CD8-positive, alpha-beta memory T cell (primary cell): ENCODE measurements at places on chromosomes 12 and 14.

- H3K36me3 ChIP-seq, result no peaks in the 10 kb centered on the region
- DNase-seq, result no peak
- no peak within 1 kb of the TSS for H3K27ac ChIP-seq
- no peak within 1 kb of the TSS for H3K4me3 ChIP-seq
These were observed at the start of gene TAS2R30 for GRCh38 chr12:11134305-11134704. TSS of gene TAS2R30 (minus strand) at chr12:11134644. CDS start at chr12:11134244, 400 bp downstream.

- no peak for DNase-seq
- no peak overlapping the region for H3K27ac ChIP-seq
- no peaks in the 10 kb centered on the region for H3K27me3 ChIP-seq
- H3K36me3 ChIP-seq, result no peaks in the 10 kb centered on the region
These were observed 78.1 kb upstream of the NOS1 start for GRCh38 chr12:117439531-117440001.

DNA sequence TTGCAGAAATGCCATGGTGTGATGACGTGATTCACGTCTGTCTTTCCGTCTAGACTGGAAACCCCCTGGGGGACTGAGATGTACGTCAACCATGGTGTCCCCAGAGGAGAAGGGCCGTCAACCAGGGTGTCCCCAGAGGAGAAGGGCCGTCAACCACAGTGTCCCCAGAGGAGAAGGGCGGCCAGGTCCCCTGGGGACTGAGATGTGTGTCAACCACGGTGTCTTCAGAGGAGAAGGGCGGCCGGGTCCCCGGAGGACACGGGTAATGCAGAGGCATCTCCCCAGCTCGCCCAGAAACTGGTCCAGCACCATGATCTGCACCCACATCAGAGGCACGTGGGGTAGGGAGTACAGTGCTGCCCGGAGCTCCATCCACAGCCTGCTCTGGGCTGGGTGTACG, 30.6 kb upstream of the GALNT9 start:
- H3K27ac ChIP-seq, result no peak overlapping the region
- H3K36me3 ChIP-seq, result no peaks in the 10 kb centered on the region
- no peak overlapping the region for H3K4me3 ChIP-seq
- H3K4me1 ChIP-seq, result no peaks in the 10 kb centered on the region
- DNase-seq, result peak; percentile 19
- no peaks in the 10 kb centered on the region for H3K27me3 ChIP-seq

- no peaks in the 10 kb centered on the region for H3K4me1 ChIP-seq
- H3K27ac ChIP-seq, result no peak overlapping the region
- H3K27me3 ChIP-seq, result no peaks in the 10 kb centered on the region
- H3K4me3 ChIP-seq, result no peak overlapping the region
These were observed 59.4 kb downstream of the TSPAN11 start for GRCh38 chr12:30985814-30986452.

DNA sequence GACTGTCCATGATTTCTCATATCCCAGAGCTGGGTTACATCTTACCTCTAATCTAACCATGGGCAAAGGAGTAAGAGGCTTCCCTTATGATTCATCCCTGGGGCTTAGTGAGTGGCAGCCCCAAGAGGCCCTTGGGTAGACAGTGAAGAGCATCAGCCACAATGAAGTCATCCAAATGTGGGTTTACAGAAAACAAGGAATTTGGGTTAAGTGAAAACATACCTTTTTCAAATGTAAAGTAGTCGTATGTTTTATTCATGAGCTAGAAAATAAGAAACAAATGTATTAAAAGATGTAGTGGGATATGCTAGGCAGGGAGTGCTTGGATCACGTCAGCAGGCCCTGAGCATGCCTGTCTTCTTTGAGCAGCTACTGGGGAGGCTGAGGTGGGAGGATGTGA, 54.0 kb upstream of the ELK3 start:
- no peaks in the 10 kb centered on the region for H3K27me3 ChIP-seq
- no peak for DNase-seq
- no peaks in the 10 kb centered on the region for H3K36me3 ChIP-seq

DNA sequence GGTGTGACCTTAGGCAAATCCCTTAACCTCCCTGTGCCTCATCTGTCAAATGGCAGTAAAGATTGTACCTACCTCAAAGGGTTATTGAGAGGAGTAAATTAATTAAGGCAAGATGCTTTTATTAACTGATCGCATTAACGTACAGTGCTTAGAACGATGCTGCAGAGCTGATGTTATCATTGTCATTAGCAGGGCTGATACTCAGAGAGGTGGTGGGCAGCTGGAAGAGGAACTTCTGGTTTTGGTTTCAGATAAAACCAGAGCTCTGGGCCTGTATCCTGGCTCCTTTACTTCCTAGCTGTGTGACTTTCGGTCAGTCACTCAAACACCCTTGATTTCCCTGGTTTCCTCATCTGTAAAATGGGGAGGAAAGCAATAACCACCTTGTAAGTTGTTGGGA, 55.1 kb downstream of the CALM1 start:
- DNase-seq, result no peak
- no peaks in the 10 kb centered on the region for H3K27me3 ChIP-seq
- H3K4me3 ChIP-seq, result no peak overlapping the region

GRCh38 chr14:85572845-85573244, 42.9 kb downstream of the FLRT2 start:
- H3K4me1 ChIP-seq, result no peaks in the 10 kb centered on the region
- no peak for DNase-seq
- no peaks in the 10 kb centered on the region for H3K27me3 ChIP-seq
- H3K4me3 ChIP-seq, result no peak overlapping the region

DNA sequence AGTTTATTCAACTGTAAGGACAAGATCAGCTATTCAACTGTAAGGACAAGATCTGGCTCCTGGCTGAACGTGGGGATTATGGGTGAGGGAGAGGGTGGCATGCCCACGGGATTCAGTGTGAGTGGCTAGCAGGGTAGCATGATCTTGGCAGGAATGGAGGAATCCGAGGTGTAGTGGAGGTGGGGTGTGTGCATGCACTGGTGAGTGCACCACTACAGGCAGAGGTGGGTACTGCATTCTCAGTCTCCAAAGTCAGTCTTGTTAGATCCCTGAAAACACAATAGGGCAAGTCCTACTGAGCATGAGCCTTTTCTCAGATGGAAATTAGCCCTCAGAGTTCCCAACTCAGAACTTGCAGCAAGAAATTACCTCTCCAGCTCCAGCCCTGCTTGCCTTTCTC, 32.2 kb upstream of the DCD start:
- no peaks in the 10 kb centered on the region for H3K4me1 ChIP-seq
- H3K4me3 ChIP-seq, result no peak overlapping the region
- no peak overlapping the region for H3K27ac ChIP-seq
- peaks cover 7% of the 10 kb centered on the region for H3K27me3 ChIP-seq

DNA sequence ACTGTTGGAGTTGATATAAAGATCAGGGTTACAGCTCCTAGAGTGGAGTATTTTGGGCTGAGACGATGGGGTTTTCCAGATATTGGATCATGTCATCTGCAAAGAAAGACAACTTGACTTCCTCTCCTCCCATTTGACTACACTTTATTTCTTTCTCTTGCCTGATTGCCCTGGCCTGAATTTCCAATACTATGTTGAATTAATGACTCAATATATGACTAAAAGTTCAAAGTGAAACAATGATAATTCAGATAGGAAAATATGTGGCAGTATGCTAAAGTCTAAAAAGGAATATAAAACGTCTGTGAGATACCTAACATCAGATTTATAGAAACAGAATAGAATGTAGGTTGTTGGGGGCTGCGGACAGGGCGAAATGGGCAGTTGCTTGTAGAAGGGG, 72.2 kb downstream of the BHLHE41 start:
- H3K4me3 ChIP-seq, result no peak overlapping the region
- H3K36me3 ChIP-seq, result no peaks in the 10 kb centered on the region
- no peaks in the 10 kb centered on the region for H3K27me3 ChIP-seq
- no peak overlapping the region for H3K27ac ChIP-seq

DNA sequence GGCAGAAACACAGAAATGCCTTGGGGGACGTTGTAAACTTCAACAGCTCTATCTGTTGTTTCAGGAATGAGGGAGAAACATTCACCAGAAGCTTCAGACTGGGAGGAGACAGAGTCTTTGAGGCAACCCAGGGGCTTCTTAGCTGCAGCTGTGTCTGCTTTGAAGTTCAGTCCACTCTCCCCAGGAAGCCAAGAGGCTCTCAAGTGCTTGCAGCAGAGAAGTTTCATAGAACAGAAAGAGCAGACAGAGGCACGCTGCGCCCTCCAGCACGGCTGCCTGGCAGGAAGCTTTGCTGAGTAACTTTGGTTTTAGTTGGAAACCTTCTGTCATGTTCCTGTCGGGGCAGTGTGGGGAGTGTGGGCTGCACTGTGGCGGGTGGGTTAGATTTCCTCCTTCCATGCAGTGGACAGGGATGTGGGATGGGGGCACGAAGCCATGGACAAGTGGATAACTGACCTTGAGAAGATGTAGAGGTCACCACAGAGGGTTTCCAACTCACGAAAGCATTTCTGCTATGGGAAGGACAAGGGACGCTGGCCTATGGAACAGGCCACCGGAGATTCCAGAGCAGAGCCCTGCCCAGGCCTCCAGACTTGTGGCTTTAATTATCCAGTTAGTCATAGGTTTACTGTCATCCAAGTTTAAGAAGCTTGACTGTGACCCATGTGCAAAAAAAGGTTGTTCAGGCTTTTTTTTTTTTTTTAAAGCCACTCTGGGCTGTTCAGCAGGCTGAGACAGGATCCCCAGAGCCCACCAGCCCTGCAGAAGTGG, 107.7 kb downstream of the ARF6 start:
- peak overlapping the region; percentile 61 for H3K4me3 ChIP-seq
- H3K27ac ChIP-seq, result peak overlapping the region; percentile 100
- no peaks in the 10 kb centered on the region for H3K36me3 ChIP-seq
- no peaks in the 10 kb centered on the region for H3K27me3 ChIP-seq
- DNase-seq, result peak; percentile 68

DNA sequence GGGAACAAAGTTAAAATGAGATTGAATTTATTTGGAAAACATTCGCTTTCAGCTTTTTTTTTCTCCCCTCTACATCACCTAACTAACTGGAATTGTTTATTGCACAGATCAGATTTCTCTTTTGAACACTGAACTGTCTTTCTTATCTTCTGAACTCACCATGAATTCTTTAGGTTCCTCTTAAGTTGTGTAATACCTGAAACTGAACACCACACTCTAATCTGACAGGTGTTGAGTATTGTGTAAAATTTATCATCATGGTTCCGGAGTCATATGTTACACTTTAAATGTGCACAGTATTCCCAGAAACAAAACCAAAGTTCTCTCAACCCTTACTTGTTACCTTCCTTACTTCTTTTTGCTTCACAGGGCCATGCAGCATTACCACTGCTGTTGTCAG, 66.8 kb downstream of the TGFB3 start:
- no peak overlapping the region for H3K4me3 ChIP-seq
- no peaks in the 10 kb centered on the region for H3K4me1 ChIP-seq
- no peak overlapping the region for H3K27ac ChIP-seq
- DNase-seq, result no peak

- peak; percentile 51 for DNase-seq
- H3K36me3 ChIP-seq, result peaks cover 13% of the 10 kb centered on the region
- peak overlapping the region; percentile 52 for H3K4me3 ChIP-seq
- peak overlapping the region; percentile 40 for H3K27ac ChIP-seq
These were observed 810 bp downstream of the MARCHF9 start for GRCh38 chr12:57755454-57756372.

GRCh38 chr14:36518031-36518585, 1.9 kb downstream of the NKX2-1 start:
- no peak overlapping the region for H3K4me3 ChIP-seq
- peaks cover 4% of the 10 kb centered on the region for H3K27me3 ChIP-seq
